Stimulated activated CD4-positive, alpha-beta T cell treated with anti-CD3 and anti-CD28 coated beads, Interleukin-1b, Interleukin-23, amount 100 ng/mL, for 4 hours (primary cell): ENCODE measurements at places on chromosomes 5 and 9.

DNA sequence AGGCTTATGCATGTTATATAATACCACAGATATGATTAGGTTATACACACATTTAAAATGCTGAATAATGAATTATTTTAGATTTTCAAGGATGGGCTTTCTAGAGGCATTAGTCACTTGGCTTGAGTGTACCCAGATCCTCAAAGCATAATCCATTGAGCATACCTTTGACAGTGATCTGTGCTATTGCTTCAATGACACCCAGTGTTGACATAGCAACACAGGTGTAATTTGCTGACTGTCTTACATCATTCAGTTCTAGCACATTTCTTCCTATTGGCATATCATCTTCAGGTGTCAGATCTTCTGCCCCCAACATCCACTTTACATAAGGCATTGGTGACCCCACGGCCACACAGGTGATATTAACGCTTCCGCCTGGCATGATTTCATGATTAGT is 721.5 kb upstream of the DMAC1 start:
- DNase-seq, result no peak

- DNase-seq, result no peak
These were observed 455.3 kb upstream of the PTGER4 start for GRCh38 chr5:40224421-40224820.

GRCh38 chr5:329768-330167 is 8.3 kb downstream of the AHRR start:
- no peak for DNase-seq

DNA sequence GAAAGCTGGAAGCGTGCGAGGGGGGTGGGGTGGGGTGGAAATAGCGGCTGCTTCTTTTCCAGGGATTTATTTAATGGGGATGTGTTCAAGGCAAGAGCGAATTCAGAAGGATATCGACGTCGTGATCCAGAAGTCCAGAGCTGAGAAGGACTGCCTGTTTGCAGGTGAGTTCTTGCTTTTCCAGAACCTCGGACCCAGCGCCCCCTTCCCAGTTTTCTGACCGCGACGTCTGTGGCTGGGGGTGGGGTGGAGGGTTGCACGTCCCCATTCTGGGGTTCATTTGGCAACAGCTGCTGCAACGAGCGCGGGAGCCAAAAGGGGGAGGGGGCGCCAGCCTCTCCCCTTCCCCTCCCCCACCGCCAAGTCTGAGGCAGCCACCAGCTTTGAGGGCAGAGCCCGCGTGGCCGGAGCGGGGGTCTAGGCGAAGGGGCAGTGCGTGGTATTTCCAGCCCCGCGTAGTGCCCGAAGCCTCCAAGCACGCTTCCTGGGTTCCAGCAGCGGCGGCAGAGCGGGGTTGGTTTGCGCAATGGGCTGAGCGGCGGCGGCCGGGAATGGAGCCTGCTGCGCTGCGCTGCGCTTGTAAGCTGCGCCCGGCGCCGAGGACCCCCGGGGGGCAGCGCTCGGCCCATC is 701 bp downstream of the PARP8 start:
- DNase-seq, result peak; percentile 43

- peak; percentile 29 for DNase-seq
These were observed 1.3 kb upstream of the ANKRD18A start for GRCh38 chr9:38621434-38622287.

DNA sequence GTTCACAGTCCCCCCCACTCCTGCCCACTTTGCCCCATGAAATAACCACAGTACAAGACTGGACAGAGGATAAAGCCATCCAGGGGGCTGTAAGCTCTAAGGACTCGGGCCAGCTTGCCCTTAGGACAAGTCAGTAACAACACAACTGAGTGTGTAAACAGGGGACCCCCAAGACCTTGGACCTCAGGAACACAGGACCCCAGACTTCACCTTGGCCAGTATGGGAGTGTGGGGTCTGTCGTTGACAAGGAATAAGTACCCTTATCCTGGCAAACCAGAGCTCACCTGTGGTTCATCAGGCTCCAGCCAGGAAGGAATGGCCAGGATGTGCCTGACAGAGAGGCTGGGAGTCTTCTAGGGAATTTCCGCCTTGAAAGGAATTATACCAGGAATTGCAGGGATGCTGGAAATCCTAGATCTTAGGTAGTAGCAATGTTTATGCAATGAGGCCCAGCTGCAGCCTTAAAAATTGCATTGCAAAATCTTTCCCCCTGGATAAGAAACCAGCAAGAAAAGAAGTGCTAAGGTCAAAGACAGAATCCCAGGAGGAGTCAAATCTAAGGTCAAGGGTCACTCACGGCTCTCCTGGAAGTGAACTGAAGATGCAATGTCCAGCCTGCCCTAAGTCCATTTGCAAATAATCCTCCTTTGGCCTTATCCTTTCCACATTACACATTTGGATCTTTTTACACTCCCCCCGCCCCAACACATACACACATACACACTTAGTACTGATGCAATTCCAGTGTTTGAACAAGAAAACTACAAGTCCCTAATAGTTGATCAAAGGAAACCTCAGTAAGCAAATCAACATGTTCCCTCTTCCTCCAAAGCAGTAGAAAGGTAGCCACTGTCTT is 27.3 kb upstream of the TDRD7 start:
- DNase-seq, result no peak

- DNase-seq, result no peak
These were observed 128.2 kb upstream of the MYO10 start for GRCh38 chr5:17064241-17064640.

DNA sequence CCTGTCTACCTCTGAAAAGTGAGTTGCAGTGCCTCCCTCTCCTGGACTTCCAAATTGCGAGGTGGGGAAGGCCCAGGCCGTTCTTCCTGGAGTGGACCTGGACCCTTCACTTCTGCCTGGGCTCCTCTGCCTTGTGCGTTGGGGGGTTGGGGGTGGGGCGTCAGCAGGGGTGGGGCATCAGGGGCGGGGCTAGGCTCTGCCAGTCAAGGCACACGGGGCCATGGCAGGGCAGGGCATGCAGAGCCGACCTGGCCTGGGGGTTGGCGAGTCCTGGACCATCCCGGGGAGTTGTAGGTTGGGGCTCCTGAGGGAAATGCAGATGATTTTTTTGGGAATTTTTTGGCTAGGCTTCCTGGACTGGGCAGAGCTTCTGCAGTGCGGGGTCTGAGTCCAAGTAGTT is 87.1 kb downstream of the EHMT1 start:
- DNase-seq, result no peak

DNA sequence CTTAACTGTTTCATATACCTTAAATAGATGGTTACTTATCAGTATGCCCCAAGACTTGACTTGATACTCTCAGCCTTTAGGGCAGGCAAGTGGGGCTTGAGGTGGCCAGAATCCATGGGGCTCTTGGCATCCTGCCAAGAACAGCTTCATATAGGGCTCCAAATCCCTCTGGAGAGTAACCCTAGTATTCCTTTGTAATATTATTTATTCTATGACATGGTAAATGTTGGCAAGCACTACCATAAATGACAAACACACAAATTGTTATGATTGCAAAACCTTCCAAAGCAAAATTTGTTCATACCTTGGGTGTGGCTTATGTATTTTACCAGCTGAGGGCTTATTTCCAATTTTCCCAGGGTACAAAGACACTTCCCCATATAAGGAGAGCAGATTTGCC is 257.4 kb upstream of the TRPC7 start:
- DNase-seq, result no peak

- DNase-seq, result no peak
These were observed 329.1 kb downstream of the SH3GL2 start for GRCh38 chr9:17907779-17908508.

GRCh38 chr5:178352035-178352349 is 119.4 kb upstream of the PHYKPL start:
- no peak for DNase-seq

DNA sequence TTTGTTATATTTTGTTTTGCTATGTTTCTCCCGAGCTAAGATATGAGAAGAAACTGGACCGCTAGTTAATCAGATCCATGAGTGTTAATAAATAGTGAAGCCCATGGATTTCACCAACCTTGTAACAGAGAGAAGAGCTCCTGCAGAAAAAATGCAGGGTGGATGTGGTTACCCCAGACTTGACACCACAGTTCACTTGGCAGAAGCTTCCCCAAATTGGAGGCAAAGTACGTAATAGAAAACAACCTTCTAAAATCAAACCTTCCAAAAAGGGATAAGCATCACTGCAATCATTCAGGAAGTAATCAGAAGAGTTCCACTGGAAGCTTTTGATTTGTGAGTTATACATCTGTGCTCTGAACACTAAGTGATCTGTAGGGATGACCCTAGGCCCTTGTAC is 267.5 kb downstream of the ACTL7B start:
- DNase-seq, result no peak

DNA sequence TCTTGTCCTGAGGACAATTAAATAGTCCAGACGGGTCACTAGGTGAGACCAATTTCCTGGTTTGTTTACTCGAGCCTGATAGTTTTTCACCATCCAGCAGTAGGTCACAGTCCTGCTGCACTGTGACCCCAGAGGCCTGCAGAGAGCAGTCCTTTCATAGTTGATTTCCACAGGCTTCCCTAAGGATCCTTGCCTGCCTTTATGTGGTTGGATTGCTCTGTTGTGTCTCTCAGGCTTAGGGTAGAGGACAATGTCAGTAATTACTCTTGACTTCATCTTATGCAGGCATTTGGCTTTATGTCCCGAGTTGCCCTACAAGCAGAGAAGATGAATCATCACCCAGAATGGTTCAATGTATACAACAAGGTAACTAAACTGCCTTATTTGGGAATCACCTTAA is 9.0 kb upstream of the CATSPER3 start:
- DNase-seq, result no peak

GRCh38 chr5:126535856-126536545 is 59.0 kb downstream of the ALDH7A1 start:
- no peak for DNase-seq

DNA sequence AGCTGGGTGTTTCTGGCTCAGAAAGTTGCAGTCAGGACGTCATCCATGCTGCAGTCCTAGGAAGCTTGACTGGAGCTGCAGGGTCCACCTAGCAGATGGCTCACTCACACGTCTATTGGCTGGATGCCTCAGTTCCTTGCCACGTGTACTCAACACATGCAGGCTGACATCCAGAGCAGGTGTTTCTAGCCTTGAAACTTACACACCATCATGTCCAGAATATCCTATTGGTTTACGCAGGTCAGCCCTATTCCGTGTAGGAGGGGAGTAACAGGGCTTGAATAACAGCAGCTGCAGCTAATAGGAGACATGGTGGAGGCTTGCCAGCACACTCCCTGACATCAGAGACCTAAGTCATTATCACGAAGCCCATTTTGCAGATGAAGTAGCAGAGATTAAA is 473.5 kb downstream of the ACTL7B start:
- no peak for DNase-seq

DNA sequence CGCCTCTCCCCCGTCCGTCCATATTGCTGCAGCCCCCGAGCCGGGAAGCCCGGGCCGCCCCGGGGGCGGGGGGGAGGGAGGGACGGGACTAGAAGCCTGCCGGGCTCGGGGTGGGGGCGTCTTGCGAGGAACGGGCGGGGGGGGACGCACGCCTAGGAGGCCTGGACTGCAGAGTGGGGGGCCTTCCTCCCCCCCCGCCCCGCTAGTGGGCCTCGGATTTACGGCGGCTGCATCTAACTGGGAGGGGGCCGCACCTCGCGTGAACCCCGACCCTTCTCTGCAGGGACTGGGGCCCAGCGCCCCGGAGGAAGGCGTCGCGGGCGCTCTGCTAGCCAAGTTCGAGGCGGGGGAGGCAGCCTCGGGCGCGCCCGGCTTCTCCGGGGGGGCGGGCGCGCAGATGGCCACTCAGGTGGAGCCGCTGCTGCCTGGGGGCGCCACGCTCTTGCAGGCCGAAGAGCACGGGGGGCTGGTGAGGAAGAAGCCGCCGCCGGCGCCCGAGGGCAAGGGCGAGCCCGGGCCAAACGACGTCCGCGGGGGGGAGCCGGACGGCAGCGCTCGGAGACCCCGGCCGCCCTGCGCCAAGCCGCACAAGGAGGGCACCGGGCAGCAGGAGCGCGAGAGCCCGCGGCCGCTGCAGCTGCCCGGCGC is at the start of gene LARP1:
Gene LARP1, plus strand, starts transcription at position 17 of the 648 bp plus-strand sequence. Its CDS starts 381 bp downstream, at position 398.
- no peak for DNase-seq

DNA sequence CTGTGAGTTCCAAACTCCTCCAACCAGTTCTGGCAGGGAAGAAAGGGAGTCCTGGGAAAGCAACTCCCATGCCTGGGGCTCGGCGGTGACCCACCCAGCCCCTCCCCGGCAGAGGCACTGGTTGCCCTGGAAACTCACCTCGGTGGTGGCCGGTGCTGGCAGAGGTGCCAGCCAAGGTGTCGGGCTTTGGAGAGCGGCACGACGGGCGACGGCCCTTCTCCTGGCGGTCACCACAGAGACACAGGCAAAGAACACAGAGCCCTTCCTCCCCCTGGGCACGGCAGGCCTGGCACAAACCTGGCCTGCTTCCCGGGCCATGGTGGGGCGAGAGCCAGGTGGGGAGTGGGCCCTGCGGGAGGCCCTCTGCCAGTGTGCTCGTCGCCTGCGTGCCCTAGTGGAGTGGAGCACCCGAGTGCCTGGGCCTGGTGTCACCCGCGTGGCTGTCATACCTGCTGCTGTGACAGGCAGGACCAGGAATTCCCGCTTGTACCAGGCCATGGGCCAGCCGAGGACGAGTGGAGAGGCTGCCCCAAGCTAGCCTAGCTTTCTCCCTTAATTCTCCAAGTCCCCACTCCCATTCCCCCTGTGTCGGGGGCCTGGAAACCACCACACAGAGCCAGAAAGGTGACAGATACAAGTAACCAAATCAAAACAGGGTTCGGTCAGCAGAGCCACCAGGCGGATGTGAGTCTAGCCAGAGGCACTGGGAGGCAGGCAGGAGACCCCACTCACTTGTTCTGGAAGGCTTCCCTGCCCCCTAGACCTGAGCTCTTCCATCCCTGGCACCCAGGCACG is 8.2 kb upstream of the RALGDS start:
- no peak for DNase-seq

DNA sequence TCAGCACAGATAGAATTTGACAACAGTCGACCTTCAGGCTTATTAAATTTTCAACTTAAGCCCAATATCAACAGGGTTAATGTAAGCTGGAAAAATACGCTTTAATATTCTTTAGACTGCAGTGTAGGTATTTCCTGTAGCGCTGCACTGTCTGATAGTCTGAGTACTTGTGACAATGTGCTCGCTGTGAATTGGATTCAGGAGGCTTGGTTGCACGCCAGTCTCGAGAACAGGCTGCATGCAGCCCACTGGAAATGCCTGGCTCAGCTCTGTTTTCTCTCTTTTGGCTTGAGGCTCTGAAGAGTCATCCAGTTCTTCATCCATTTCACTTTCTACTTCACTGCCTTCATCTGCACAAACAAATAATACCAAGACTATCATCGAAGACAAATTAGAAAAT is 300.9 kb downstream of the RFX3 start:
- no peak for DNase-seq

GRCh38 chr5:176438959-176439757 is 9.0 kb upstream of the FAF2 start:
- no peak for DNase-seq

- DNase-seq, result no peak
These were observed 28.2 kb upstream of the PPP2R2B start for GRCh38 chr5:146906803-146907202.

DNA sequence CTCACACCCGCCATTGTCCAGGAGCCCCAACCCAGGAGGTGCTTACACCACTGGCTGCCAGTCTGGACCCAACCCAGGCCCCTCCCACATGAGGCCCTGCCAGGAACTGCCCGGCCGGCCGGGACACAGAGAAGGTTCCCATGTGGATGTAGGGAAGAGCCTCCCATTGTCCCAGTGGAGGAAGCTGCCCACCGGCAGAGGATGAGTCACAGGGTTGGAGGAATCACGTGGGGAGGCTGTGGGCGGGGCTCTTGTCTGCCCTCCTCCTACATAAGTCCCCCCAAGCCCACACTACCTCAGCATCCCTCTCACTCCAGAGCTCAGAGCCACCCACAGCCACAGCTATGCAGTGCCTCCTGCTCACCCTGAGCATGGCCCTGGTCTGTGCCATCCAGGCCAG is 26.1 kb downstream of the PAEP start:
- DNase-seq, result no peak
